ENCODE measurements at places on chromosomes 1 and 21. TPM values are rescaled to one million over a fixed set of nuclear protein-coding genes. Genes with fewer than 3 reads are reported as not detected.

GRCh38 chr1:54280651-54281050 lies 80.7 kb downstream of the MRPL37 start:
- no peak overlapping the region for H3K27ac ChIP-seq
- H3K36me3 ChIP-seq = no peaks in the 10 kb centered on the region
- no peak overlapping the region for H3K4me3 ChIP-seq
- peaks cover 62% of the 10 kb centered on the region for H3K4me1 ChIP-seq
- DNase-seq = no peak

GRCh38 chr1:81607086-81607485 lies 193.6 kb upstream of the ADGRL2 start:
- H3K36me3 ChIP-seq = no peaks in the 10 kb centered on the region
- no peaks in the 10 kb centered on the region for H3K27me3 ChIP-seq
- no peaks in the 10 kb centered on the region for H3K4me1 ChIP-seq
- H3K4me3 ChIP-seq = no peak overlapping the region
- H3K27ac ChIP-seq = no peak overlapping the region
- DNase-seq = no peak

DNA sequence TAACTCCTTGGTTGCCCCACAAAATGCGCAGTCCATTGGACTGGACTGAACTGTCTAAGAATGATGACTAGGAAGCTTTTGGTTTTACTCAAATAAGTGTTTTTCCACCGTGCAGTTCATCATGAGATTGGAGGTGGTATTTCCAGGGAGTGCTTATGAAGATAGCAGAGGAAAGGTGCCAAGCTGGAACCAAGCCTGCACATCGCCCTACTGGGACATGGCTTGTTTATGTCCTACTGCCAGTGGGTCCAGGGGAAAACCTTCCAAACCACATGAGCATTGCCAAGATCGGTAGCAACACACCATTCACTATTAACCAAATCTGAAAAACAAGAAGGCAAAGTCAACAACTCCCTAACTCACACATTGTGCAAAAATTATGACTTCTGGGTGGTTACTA lies 54.7 kb upstream of the DSCAM start:
- H3K4me3 ChIP-seq = no peak overlapping the region
- H3K27me3 ChIP-seq = no peaks in the 10 kb centered on the region
- no peak overlapping the region for H3K27ac ChIP-seq
- H3K36me3 ChIP-seq = no peaks in the 10 kb centered on the region

DNA sequence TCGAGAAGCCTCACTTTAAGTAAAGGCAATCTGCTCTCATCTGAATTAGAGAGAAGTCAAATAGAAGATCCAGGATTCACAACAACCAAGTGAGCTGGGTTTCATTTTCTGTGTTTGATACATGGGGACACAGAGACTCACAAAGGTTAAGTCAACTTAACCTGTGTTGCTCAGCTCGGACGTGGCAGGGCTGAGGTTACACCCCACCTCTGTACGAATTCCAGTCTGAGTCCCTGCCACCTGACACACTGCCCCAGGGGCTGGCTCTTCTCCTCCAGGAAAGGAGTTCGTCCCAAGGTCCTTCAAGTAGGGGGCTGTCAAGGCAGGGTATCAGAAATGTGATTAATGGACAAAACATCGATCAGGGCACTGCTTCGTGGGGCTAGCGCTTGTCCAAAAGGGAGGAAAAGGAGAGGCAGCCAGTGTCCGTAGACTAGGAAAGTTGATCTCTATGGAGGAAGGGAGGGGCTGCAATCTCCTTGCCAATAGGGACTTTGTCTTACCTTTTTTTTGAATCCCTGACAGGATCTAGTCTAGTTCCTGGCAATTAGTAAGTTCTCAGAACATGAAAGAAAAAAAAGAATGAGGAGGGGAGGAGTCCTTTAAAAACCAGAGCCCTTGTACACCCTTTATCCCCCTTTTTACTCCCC lies 116.4 kb downstream of the CNIH3 start:
- H3K27ac ChIP-seq = no peak overlapping the region
- DNase-seq = no peak
- H3K36me3 ChIP-seq = no peaks in the 10 kb centered on the region
- H3K27me3 ChIP-seq = no peaks in the 10 kb centered on the region

Gene CFHR1
- total RNA-seq = not detected

DNA sequence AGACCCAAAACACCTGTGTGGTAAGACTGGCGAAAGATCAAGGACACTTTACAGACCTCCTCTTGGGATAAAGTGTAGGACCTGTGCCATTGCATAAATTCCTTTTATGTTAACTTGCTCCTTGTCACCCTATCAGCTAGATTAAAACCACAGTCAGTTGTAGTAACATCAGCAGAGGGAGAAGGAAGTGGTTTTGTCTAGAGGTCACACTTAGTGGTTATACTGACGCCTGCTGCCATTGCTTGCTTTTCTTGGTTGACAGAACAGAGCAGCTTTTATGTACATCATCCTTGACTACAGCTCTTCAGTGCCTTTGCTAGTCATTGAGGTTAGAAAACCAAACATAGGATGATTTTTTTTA lies 101.4 kb downstream of the PBX1 start:
- H3K27ac ChIP-seq = peak overlapping the region; percentile 88
- no peak for DNase-seq
- peaks cover 91% of the 10 kb centered on the region for H3K4me1 ChIP-seq
- H3K27me3 ChIP-seq = no peaks in the 10 kb centered on the region

- peak; percentile 93 for DNase-seq
- no peak overlapping the region for H3K4me3 ChIP-seq
Observed at GRCh38 chr1:21638531-21639341, 30.4 kb downstream of the RAP1GAP start.

Gene KCNJ15
- total RNA-seq = 23.1 TPM

DNA sequence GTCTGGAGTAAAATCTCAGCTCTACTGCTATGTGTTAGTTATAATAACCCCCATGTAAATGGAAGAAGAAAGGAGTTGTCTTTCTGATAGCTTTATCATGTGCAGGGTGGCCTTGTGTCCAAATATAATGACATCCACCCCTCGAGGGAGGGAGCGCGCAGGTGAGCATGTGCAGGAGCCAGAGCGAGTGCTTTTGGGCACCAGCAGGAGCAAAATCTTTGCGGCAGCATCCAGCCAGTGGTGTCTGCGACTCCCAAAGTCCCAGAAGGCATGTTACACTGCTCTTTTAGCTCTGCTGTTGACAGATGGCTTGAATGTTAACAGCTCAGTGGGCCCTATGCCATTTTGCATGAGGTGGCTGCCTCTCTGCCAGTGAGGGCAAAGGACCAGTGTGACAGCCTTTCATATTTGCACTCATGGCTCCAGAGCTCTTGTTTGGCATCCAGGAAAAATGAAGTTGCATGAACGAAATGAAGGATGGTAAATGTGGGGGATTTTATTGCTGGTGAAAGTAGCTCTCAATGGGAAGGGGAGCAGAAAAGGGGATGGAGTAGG lies 146.7 kb downstream of the HMCN1 start:
- H3K4me1 ChIP-seq = no peaks in the 10 kb centered on the region
- H3K36me3 ChIP-seq = no peaks in the 10 kb centered on the region
- DNase-seq = no peak
- H3K27me3 ChIP-seq = no peaks in the 10 kb centered on the region
- H3K27ac ChIP-seq = no peak overlapping the region
- no peak overlapping the region for H3K4me3 ChIP-seq

GRCh38 chr1:160542303-160542945 lies 19.4 kb upstream of the SLAMF6 start:
- peak; percentile 59 for DNase-seq
- peaks cover 74% of the 10 kb centered on the region for H3K4me1 ChIP-seq
- peak overlapping the region; percentile 83 for H3K27ac ChIP-seq
- H3K27me3 ChIP-seq = no peaks in the 10 kb centered on the region
